ENCODE measurements at places on chromosomes 5 and 9.

- no peak for DNase-seq
Measured at GRCh38 chr5:4128994-4129393, 533.4 kb downstream of the IRX1 start.

DNA sequence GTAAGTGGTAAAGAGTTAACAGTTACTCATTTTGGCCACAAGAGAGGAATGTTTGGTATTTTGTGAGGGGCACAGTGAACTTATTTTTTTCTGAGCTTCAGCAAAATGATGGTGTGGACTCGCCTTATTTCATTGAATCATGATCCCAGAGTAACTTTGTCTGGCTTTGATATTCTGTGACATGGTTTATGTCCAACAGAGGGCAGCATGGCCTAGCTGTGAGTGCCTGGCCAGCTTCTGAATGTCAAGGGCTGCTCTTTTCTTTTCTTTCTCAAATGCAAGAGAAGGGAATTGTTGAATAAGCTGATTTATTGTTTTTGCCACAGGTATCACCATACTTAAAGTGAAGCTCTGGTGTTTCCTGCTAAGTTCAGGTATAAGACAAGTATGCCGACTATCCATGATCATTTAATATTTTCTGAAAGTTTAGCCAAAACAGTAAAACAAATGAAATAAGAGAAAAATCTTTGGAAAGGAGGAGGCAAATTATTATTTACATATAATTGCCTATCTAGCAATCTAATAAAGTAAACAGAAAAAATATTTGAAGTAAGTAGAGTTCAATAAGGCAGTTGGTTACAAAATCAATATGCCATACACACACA, 31.7 kb downstream of the MRPL22 start:
- DNase-seq: peak; percentile 72

DNA sequence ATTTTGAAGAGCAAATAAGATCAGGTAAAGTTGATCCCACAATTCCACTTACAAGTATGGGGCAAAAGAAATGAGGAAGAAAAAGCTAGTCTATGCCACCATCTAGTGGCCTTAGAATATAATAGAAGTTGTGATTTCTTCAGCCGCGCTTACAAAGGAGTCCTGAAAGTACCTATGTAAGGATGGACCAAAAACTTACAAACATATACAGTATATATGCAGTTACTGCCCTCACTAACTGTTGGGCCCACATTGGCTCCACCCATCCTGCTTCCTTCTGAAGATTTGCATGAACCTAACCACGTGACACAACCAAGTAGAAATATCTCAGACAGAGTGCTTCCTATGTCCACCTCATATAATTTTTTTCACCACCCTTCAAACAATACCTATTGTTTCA, 11.7 kb upstream of the OR13D1 start:
- peak; percentile 67 for DNase-seq

DNA sequence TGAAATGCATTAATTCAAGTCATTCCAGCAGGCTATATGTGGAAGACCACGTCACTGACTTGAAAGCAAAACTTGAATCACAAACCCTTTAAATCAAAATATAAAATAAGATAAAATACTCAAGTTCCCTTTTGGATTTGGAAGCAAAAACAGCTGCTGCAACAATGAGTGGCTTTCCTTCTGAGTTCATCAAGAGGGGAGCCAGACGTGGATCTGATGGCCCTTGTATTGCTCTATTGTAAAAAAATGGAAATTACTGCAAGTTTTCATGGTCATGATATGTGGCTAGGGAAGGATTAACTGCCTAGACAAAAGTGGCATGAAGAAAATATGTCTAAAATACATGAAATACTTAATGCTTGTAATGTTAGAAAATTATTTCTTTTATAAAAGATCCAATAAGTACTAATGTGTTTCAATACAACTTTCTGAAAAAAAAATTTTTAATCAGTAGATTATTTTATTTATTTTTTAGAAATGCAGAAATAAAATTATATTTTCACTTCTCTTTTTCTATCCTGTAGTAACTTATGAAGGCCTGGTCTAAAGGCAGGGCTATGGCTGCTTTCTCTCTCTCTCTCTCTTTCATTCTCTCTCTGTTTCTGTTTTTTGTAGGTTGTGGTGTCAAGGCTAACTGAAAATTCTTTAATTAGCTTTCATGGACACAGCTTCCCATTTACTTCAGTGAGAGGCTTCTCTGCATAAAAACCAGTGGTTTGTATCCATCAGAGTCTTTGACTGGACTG, 24.0 kb downstream of the LIX1 start:
- no peak for DNase-seq

DNA sequence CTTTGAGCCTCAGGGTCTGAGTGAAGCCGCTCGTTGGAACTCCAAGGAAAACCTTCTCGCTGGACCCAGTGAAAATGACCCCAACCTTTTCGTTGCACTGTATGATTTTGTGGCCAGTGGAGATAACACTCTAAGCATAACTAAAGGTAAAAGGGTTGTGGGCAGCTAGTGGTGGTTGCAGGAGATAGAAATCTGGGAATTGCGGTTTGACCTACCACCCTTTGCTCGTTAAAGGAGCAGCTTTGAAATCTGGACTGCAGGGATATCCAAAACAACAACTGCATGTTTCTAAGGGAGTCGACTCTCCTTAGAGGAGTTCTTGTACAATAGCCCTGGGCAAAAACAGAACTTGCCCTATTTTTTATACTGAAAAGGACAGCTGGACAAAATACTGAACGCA, 19.0 kb downstream of the ABL1 start:
- no peak for DNase-seq

DNA sequence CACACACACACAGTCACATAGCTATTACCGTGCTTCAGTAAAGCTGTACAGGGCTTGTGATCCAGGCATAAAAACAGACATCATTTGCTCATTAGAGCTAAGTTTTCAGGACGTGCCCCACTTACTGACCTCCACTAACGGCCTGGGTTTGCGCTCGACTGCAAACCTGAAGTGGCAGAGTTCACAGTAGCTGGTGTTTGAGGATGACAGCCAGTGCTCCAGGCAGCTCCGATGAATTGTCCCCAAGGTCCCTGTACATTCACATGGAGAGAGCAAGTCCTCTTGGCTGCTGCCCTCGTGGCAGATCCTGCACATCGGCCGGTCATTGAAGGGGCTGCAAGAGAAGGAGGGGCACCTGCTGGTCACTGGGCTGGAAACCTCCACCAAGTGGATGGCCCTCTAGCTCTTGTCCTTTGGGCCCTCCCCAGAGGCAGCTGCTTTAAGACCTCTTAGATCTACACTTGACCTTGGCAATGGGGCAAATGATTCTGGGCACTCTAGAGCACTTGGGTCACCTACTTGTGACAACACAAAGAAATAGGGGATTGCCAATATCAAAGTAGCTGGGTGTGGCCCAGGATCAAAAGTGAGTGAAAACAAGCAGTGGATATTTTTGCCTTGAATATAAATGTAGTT, 115.4 kb downstream of the MARCHF3 start:
- DNase-seq: no peak

GRCh38 chr5:172541099-172541772, 86.9 kb upstream of the SH3PXD2B start:
- no peak for DNase-seq

GRCh38 chr5:105506692-105507277, 1944.2 kb upstream of the NUDT12 start:
- DNase-seq: peak; percentile 48

DNA sequence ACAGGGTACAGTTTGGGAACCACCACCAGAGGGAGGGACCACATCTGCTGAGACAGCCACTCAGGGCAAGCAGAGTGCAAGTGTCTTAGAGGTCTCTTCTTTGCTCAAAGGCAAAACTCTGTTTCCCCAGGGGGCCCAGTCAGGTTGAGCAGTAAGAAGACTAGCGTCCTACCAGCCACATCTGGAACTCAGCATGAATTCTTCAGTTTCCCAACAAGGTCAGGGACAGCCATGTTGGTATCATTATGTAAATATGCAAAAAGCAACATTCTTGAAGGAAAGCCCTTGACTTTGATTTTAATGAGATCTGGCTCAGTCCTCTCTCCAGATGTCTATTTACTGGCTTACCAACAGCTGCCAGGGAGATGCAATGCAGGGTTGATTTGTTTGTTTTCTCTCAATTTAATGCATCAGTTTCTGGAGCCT, 46.7 kb downstream of the TGFBI start:
- DNase-seq: no peak
